CD8-positive, alpha-beta memory T cell (primary cell): ENCODE measurements at places on chromosomes 2 and 18.

DNA sequence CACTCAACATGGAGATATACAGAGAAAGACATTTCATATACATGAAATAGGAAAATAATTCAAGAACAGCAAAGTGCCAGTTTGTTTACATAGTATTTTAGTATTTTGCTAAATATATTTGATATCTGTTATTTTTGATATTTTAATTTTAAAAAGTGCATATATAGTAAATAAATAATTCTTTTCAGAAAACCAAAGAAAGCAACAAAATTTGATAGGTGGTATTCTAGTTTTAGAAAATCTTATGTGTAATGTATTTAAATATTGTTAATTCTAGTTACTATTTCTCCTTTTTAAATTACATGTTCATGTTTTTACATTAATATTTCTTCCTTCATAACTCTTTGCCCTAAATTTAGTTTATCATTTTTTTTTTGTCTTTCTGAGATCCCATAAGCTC lies 34.5 kb upstream of the FAM171B start:
- no peak for DNase-seq

- DNase-seq: no peak
Measured at GRCh38 chr2:1697601-1698000, 46.7 kb downstream of the PXDN start.

DNA sequence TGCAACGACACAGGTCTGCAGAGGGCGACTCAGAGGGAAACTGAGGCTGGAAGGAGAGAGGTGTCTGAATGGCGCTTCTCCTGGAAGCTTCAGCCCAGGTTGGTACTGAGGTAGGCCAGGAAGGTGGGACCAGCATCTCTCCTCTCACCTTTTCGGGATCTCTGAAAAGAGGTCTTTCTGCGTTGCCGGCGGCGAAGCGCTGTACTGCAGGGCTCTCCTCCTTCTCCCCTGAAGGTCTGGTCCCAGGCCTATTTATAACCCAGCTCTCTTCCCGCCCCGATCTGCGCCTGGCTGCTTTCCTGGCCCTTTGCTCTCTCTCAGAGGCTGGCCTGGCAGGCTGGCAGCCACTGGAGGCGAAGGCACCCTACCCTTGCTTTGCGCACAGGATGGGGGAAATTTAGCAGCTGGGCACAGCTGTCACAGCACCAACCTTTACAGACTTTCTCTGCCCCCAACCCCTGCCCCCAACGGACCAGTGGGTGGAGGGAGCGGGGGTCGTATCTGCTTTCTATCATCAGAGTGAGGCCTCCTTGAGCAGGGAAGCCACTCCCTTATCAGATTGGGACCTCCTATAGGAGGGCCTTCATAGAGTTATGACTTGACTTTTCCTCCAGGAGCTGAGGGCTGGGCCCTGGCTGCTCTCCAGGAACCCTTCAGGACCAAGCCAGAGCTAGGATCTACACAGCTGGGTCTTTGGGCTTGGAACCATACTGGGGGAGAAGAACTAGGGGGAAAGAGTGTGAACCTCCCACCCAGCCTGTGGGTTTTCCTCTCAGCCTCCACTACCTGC lies 1.1 kb downstream of the DYSF start:
- DNase-seq: no peak

- DNase-seq: no peak
Measured at GRCh38 chr2:16240402-16240801, 300.1 kb downstream of the MYCN start.

DNA sequence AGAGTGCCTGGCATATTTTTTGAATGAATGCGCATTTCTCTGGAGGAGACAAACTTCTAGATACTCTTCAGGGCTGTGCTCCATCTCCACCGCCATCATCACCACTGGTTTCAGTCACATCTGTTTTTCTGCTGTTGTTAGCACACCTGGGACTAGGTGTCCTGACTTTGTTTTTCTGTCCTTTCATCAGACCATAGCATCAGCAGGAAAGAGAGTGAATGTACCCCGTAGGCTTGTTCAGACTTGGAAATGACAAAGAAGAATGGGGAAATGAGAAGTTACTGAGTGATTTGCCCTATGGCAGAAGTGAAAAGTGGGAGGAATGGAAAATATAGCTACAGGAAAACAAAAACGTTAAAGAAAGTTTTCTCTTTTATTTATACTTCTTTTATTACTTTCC lies 965.2 kb upstream of the FANCL start:
- DNase-seq: no peak

DNA sequence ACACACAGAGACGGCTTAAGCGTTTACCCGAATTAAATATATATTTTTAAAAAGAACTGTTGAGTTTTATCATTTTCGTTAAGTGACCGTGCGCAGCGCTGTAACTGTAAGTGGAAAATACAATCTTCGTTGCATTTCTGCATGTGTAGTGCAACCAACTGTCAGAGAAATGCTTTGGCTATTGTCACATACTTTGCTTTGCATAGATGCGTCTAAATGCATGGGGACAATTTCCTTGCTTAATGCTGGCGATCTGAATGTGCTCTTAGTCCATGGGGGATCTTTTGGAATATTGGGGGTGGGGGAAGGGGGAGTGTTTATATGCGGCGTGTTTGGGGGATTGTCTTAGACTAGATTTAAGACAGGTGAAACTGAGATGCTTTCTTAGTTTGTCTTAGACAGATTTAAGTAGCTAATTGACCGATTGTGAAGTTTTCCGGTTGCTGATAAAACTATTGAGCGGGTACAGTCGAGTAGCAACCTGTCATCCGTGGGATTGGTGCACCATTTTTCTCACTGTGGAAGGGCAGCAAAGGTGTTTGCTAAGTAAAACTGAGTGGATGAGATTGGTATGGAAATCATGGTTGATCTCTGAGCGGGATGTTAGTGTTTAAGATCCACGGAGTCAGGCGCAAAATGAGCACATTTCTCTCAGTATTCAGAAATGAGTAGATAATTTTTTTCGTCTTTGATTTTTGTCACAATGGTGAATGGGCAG lies 476 bp downstream of the VSNL1 start:
- DNase-seq: no peak

DNA sequence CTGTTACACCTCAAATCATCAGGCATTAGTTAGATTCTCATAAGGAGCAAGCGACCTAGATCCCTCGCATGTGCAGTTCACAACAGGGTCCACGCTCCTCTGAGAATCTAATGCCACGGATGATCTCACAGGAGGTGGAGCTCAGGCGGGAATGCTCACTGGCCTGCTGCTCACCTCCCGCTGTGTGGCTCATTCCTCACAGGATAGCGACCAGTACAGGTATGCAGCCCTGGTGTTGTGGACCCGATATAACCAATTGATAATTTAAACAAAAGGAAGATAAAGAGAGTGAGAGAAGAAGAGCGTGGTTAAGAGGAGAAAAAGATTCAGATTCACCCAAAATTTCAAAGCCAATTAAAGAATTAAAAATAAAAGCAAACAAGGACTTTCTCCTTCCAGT lies 20.8 kb downstream of the TLK1 start:
- DNase-seq: no peak

DNA sequence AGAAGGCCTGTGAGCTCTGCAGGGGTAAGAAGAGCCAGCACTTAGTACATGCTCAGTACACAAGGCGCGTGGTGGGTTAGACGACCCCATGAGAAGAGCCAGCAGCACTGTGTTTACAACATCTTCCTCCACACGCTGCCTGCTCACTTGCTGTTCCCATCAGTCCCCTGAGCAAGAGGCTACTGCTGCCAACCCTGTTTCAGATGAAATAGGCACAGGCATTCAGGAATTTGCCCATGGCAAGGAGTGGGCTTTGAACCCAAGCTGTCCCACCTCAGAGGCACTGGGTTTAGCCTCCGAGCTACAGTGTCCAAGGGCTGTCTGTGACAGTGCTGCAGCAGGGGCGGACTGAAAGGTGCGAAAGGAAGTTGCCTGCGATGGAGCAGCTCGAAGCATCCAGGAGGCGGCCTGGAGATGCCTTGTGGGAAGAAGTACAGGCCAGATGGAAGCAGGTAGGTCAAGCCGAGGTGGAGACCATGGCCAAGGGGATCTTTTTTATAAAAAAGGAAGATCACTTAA lies 121.5 kb upstream of the PXDN start:
- DNase-seq: no peak

- no peak for DNase-seq
Measured at GRCh38 chr2:143787674-143788073, 658.5 kb downstream of the ARHGAP15 start.

DNA sequence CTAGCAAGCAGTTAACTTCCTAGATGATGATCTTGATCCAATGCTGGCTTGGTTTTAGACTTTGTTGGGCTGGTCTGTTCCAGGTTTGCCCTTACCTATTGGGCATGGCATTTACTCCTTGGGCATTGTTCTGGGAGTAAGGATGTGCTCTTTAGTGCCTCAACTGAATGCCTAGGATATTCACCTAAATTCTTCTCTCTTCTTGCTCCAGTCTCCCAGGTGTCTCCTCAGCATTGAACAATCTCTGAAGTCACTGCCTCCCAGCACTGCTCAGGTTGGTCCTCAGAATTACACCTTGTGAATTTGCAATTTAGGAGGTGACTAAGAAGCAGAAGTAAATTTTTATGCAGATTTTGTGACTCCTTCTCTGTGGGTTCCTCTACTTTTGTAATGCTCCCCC lies 307.7 kb upstream of the COL3A1 start:
- no peak for DNase-seq

GRCh38 chr18:59617468-59617932 lies 79.7 kb downstream of the CCBE1 start:
- no peak for DNase-seq
